ENCODE measurements at places on chromosomes 5 and 9.

- DNase-seq, result no peak
Measured at GRCh38 chr5:23528677-23529076, 21.3 kb downstream of the PRDM9 start.

DNA sequence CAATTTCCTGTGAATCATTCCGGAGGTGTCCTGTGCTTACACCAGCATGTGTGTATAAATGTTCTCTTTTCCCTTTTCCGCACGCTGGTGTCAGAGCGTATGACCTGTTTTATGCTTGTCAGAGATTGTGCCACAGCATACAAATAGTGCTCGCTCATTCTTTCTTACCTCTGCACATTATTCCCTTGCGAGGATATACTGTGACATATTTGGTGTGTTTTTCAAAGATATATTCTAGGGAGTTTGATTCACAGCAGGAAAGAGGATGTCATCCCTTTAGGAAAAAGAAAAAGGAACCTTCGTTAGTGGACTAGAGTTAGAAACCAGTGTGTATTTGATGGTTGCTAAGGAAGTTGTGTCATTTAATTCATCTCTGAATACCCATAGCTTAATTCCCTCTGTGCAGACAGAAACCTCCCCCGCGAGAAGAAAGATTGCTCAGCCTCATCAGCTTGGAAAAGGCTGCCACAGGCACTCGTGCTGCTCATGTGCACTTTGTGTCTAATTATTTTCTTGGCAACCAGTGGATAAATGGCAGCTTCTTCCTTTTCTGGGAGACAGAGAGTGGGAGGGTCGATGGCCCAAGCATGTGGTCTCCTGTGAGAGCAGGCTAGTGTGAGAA lies 14.7 kb upstream of the CCIN start:
- no peak for DNase-seq

GRCh38 chr5:162837155-162837554 lies 600.2 kb upstream of the CCNG1 start:
- DNase-seq, result no peak

DNA sequence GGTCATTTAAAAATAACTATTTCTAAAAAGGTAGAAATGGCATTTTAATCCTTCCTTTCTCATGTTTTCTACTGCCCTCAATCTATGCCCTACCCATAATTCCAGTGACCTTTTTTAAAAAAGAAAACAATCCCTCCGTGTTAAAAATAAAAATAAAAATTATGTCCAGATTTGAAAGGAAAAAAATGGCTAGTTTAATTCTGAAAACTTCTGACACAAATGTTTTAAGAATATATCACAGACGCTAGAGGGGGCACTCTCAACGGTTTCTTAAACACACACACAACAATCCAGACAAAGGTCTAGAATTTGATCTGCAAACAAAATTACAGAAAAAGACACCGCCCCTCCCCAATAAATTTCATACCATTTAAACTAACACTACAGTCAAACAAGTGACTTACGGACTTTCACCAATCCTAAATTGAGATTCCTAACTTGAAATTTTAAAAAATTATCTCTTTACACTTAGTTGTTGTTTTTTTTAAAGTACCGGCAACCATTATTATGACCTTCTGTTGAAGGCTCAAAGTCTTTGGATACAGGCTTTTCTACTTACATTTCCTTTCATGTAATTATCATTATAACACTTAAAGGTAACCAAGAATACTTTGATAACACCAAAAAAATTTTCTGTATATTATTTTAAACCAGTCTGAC lies 38.2 kb downstream of the CLINT1 start:
- no peak for DNase-seq

DNA sequence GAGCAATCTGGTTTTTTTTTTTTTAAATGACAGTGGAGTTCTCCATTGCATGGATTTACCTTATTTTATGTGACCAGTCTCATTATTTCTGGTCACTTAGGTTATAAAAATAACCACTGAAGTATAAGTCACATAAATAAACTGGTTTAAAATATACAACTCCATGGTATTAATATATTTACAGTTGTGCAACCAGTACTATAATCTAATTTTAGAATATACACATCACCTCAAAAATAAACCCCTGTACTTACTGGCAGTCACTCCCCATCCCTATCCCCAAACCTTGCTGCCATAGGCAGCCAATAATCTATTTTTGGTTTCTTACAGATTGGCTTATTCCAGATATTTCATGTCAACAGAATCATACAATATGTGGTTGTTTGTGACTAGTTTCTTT lies 57.8 kb downstream of the FYB1 start:
- DNase-seq, result no peak

DNA sequence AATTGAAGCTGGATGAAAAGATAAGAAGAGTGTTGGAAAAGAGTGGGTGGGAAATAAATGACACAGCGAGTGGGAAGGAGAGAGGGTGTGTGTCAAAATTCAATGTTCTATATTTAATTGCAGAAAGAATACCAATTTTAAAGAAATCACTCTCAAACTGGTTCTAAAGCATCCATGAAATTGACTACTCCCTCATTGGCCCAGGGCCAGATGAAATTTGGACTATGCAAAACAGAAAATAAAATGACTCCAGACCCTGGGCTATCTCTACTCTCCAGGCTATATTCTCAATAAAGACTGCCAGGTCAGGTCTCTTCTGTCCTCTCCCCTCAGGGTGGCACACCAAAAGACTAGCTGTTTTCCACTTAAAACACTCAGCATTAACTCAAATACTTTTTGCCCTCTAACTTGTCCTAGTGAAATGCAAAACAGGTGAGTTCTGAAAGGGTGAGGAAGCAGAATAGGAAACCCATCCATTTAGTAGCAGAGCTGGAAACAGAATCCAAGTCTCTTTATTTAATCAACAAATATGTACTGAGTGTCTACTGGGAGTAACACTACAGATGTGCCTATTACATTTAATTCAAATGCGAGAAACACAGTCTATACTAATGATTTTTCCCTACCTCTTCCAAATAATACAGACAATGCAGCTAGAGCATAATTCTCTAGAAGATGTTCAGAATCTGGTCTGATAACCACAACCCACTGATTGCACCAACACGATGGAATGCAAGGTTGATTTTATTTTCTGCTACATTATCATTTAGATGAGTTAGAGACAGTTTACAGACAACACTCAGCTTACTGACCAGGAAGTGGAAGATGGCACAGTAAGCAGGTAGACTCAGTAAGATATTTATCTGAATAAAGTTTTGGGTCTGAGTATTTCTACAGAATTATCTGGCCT lies 42.1 kb downstream of the EFCAB9 start:
- DNase-seq, result no peak

DNA sequence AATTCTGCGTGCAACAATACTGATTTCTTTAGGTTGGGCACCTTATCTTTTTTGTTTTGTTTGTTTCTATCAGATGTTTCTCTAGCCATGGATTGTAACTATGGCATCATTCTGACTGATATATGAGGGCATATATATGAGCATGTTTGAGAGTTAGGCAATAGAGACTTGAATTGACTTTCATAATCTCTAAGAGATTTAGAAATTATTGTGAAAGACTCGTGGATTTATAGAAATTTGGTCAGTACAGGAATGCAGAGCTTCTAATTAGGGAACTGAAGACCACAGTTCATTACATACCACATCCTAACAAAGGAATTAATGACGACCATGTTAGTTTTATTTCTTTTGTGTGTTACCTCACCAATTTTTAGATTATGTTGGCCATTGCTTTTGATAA lies 546.0 kb upstream of the GRAMD2B start:
- DNase-seq, result no peak

DNA sequence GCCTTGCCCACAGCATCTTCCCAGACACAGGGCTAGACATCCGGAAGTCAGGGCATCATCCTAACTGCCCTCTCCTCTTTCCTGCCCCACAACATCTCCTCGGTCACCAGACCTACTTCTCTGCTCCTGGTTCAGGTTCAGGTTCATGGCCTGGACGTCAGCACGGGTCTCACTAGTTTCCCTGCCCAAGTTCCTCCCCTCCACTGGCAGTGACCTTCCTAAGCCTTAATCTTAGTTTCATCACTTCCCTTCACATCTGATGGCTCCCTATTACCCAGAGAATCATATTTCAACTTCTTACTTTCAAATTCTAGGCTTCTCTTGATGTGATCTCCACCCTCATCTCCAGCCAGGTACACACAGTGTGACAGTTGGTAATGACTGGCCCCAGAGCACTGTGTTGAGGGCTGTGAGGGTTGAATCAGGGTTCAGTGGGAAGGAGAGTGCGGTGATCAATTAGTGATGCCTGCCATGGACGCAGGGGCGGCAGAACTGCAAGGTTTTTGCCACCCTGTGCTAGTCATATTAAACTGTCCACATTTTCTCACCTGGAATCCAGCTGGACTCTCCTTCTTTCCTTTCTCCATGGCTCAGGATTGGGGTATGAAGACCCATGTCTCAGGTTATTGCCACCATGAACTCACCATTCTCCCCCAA lies 34.3 kb upstream of the CRB2 start:
- no peak for DNase-seq

DNA sequence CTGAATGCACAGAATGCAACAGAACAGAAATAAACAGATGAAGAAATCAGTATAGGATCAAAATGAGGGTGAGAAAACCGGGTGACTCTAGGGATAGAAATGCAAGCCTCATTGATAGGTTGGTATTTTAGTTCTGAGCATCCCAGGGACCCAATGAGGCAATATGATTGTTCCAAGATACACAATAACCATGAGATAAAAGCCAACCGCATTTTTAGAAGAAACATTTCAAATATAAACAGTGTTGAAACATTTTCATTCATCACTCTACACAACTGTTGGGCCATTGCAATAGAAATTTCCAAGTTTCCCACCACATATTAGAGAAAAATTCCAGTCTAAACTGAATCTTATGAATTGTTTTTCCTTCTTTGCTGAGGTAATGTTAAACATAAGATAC lies 452.3 kb upstream of the PTGER4 start:
- no peak for DNase-seq

DNA sequence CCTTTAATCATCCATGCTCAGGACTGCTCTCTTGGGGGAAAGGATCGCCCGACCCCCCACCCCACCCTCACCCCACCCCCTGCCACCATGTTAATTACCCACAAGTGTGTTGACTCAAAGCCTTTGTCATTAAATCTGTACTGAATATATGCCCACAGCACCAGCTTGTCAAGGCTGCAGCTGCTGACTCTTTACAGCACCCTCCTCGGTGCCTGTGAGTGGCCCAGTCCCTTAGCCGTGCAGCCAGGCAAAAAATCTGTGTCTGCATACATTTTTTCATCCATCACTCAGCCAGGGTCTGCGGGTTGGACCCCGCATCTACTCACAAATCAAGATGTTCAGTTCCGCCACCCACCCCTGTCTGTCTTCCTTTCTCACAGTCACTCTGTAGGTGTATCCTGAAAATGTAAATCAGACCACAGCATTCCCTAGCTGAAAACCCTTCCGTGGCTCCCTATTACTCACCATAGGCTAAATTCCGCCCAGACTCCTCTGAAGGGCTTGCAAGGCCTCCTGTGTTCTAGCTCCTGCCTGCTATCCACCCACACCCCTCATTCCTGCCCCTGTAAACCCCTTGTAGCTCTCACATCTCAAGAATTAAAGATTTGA lies 53.7 kb upstream of the KCNIP1 start:
- DNase-seq, result no peak

DNA sequence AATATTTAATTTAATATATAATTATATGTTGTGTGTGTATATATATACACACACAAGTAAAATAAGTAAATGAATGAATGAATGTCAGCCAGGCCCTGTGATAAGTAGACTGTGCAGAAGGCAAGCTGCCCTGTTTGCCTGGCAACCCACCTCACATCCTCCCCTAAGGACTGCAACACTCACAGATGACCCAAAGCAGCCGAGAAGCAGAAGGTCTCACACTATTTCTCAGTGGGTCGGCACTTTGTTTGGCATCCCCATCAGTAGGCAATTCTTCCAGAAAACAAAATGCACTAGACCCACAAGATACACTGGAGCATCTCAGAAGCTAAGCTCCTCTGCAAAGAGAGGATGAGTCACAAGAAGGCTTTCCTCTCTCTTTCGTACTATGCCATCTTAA lies 152.1 kb upstream of the GRAMD2B start:
- no peak for DNase-seq

DNA sequence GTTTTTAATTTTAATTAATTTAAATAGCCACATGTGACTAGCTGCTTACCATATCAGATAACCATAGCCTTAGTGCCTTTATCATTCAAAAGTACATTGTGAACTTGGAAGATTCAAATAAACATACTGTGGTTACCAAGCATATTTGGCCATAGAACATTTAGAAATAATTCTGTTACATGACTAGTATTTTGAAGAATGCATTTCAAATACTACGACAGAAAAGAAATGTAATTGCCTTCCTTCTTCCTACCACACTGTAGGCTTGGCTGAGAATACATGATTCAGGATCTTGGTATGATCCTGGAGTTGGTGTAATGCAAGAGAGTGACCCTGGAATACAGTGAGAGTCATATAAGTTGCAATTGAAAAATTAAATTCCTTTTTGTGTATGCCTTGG lies 109.7 kb upstream of the PCA3 start:
- no peak for DNase-seq

GRCh38 chr5:151902215-151902614 lies 22.4 kb downstream of the GLRA1 start:
- DNase-seq, result no peak

DNA sequence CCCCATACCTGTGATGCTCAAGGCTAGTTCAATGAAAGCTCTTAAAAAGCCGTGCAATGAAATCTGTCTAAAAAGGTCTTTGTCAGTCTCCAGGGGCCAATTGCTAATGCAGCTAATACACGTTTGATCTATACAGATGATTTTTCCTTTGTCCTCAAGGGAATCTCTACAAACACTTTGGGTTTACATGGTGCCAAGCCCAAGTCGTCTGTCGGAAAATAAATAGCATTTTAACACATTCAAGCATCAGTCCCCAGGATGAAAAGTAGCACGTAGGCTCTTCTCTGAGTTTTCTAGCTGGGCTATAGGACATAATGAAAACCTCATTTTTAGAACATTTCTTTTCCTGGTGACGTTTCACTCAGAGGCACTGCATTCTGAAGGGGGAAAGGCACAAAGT lies 477.4 kb upstream of the WWC1 start:
- DNase-seq, result no peak

DNA sequence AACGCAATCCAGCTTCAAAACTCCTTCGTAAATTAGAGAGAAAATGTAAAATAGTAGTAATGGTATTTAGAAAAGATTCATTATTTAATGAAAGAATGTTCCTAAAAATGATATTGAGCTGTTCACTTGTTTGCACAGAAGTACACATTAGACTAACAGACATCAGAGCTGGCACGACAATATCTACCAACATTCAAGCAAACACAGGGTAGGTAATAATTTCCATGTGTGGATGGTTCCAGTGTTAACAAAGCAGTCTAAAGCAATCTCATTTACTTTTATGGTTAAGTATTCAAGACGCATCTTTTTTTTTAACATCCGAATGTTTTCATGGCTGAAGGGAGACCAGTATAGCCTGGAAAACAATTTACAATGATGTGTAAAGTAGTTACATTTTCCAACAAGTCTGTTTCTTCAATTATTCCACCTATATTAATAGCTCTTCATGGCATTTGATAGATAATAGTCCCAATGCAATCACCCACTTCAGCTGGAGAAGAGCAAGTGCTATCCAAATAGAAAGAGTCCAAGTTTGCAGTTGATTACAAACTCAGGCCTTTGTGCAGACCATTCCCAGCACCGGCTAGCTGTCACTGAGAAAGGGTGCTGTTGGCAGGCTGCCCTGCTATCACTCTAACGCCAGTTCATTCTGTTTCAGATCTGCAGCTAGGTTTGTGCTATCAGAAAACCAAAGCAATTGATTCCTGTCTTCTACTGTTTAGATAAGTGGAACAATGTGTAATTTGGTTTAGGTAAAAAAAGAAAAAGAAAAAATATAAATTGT lies 458.8 kb downstream of the DTWD2 start:
- no peak for DNase-seq

- DNase-seq, result no peak
Measured at GRCh38 chr5:93117751-93118531, 463.1 kb downstream of the NR2F1-AS1 start.

- DNase-seq, result no peak
Measured at GRCh38 chr9:85964949-85965348, 24.0 kb downstream of the NAA35 start.

Data from germinal center (tissue), 1 donor.